Frontal cortex (tissue), 4 donors: ENCODE measurements at places on chromosomes 1 and 21.

DNA sequence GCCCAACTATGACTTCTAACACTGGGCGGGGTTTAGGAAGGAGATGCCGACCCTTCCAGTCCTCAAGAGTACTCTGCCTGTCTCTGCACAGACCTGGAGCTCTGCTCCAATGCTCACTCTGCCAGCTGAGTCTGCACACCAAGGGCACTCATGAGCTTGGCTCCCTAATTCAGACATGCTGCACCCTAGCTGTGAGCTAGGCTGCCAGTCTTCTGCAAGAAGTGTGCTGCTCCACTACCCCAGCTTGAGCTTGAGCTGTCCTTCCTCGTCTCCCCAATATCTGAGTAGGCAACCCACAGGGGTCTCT, 13.2 kb downstream of the TP53BP2 start:
- no peak for DNase-seq

DNA sequence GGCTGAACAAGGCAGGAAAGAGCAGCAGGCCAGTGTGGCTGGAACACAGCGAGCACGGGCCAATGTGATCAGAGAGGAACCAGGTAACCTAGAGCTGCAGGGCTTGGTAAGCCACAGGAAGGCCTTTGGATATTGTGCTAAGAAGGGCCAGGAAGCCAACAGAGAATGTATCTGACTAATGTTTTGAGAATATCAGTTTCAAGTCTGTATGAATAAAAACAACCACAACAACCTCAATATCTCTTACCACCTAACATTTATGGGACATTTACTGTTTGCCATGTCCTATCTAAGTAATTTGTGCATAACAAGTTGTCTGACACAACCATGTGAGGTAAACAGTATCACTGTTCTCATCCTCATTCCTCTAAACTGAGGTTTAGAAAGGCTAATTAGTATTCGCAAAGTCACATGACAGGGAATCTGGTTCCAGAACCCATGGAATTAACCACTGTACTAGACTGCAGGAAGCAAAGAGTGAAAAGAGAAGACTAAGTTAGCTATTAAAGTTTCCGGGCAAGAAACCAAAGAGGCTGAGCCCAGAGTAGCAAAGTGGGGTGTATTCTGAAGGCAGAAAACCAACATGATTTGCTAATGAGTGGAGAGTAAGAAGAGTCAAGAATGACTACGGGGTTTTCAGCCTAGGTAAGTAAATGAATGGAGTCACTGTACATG, 38.9 kb downstream of the SPRTN start:
- DNase-seq, result no peak

GRCh38 chr1:228920831-228921230, 185.6 kb downstream of the RHOU start:
- DNase-seq, result no peak

GRCh38 chr1:223403184-223403815, 10.1 kb downstream of the CCDC185 start:
- DNase-seq, result no peak

DNA sequence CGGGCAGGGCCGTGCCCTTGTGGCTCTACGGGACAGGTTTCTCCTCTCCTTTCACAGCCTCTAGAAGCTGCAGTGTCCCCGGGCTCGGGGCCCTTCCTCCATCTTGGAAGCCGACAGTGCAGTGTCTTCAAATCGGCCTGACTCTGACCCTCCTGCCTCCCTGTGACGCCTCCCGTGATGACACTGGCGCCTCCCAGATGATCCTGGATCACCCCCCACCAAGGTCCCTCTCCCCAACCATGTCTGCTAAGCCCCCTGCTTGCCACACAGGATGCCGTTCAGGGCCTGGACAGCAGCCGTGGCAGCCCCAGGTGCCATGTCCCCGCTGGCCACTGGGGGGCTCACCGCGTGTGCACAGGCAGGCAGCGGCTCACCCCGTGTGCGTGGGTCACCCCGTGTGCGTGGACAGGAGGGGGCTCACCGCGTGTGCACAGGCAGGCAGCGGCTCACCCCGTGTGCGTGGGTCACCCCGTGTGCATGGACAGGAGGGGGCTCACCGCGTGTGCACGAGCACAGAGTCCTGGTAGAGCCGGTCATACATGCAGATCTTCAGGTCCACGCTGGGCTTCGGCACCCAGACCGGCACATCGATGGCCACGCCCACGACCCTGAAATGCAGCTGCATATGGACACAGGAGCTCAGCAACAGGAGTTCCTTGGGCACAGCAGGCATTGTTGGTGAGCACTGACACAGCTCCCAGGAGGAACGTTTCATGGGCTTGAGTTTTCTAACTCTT, 24.9 kb upstream of the TMEM52 start:
- DNase-seq, result peak; percentile 63

GRCh38 chr1:225897595-225898514, 8.9 kb upstream of the LEFTY1 start:
- DNase-seq, result no peak

DNA sequence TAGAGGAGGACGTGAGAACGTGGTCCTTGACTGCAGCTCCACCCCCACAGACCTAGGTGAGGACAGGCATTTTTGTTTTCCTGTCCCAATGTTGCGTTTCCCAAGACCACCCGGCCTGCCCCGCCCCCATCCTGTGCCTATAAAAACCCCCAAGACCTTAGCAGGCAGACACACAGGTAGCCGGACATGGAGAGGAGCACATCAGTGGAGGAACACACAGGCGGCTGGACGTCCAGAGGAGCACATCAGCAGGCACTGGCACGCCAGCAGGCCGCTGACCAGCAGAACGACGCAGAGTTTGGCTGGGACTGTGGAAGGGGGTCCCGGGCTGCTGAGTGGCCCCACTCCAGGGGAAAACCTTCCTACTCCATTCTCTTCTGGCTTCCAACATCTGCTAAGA, 12.7 kb upstream of the HMGCL start:
- DNase-seq, result no peak

DNA sequence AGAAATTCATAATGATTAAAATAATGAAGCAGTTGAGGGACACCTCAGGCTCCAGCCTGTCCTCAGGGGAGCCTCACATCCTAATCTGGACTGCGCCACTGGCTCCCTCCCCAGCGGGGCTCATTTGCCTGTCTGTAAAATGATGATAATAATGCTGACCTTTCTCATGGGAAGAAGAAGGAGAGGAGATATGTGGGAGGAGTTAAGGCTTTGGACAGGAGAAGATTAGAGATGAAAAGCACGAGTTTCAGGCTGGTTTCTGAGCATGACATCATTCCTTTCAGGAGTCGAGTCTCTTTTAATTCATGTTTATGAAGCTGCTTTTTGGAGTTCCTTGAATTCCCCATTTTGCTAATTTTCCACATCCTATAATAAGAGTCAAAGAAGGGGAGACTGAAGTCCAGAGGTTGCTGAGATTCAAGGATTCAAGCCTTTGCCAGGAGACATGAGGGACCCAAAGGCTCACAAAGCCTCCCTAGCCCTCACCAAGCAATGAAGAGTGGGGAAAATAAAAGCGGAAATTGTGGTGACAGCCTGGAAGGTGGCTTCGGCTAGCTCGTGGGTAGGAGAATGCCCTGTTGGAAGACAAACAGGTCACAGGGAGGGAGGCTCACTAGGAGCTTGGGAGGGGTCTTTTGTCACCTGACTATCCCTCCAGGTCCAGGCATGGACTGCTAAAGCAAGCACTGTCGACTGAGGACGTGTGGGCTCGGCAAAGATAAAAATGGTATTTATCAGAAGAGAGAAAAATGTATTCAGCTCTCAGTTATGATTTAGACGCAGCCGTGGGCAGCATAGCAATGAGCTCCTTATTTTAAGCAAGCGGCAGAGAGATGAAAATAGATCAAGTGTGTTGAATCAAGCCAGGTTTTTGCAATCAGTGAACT, 27.5 kb upstream of the STMN1 start:
- no peak for DNase-seq

GRCh38 chr1:35763201-35763600, 6.6 kb downstream of the CLSPN start:
- DNase-seq, result no peak

- no peak for DNase-seq
These were observed 39.6 kb upstream of the LBR start for GRCh38 chr1:225467193-225468020.

- DNase-seq, result no peak
These were observed 880.2 kb upstream of the NEGR1 start for GRCh38 chr1:73162564-73162963.

- no peak for DNase-seq
These were observed 22.1 kb downstream of the ECHDC2 start for GRCh38 chr1:52899445-52899894.

- no peak for DNase-seq
These were observed 132.9 kb downstream of the PTPRU start for GRCh38 chr1:29368936-29369932.

DNA sequence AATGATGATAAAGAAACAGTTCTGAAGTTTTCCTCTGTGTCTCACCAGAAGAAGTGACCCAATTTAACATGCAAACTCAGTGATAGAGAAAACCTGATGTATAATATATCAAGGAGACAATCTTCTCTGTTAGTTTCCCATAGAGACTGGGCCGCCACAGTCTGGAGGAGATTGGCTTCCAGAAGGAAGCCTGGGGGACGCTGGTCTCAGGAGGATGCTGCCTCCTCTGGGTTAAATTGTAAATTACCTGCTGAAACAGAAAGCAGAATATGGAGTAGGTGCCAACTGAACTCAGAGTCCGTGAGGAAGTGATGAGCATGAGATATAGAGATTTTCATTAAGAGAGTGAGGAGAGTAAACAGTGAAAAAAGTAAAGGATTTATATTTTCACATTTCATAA, 15.8 kb downstream of the OR14I1 start:
- no peak for DNase-seq

DNA sequence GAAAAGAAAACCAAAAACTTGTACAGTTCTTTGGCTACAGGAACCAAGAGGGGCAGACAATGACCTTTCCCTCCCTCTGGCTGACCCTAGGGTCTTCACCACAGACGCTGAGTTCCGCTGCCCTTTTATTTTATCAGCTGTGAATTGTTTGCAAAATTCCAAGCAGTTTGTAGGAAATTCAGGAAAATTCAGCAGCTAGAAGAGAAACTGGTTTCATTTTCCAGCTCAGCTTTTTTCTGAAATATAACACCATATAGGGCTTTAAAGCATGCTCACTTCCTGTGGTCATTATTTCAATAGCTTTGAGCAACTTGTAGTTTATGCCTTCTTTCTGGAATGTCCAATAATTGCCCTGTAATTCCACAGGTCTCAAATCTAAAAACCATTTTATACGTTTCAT, 5.5 kb upstream of the PIK3R3 start:
- DNase-seq, result no peak

DNA sequence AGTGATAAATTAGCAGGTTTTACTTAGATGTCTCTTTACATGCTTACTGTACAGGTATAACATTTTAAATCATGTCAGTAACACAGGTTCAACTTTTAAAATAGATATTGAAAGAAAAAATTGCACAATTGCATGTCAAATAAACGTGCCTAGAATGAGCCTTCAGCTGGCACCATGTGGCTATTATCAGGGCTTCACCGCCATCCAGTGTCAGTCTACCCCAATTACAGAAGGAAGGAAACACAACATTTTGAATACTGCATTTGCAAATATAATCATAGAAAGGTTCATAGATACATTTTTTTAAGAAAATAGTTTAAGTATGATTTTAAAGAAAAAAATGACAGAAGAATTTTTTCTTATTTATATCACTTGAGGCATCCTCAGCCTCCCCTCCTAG, 47.5 kb upstream of the SERTAD4 start:
- DNase-seq, result no peak

DNA sequence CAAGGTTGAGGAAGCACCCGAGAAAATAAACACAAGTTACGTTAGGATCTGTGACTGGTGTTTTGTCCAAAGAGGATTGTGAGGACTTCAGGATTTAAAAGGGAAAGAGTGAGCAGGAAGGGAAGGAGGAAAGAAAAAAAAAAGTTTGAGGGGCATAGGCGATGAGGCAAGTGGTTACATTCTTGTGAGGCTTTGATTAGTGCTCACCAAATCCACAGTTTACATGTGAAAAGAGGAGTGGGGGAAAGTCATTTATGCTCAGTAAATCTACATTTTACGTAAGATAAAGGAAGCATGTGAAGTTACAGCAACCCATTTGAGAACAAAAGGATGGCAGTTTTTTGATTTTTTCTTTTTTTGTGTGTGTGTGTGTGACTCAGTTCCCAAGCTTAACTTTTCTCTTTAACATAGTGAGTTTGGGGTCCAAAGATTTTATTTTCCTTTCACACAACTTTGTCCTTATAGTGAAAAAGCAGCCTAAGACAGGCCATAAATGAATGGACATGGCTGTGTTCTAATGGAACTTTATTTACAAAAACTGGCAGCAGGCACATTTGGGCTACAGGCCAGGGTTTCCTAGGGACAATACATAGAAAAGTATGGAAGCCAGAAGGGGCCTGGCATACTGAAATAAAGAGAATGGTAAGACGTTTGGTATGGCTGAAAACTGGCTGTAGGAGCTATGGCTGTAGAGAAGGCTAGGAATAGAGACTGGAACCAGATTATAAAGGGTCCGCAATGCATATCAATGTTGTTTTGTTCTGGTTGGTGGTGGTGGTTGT, 121.7 kb downstream of the FGGY start:
- no peak for DNase-seq

- DNase-seq, result peak; percentile 43
These were observed 38.0 kb upstream of the COL18A1 start for GRCh38 chr21:45366931-45367401.

- no peak for DNase-seq
These were observed 30.8 kb downstream of the AK2 start for GRCh38 chr1:33005838-33006421.

DNA sequence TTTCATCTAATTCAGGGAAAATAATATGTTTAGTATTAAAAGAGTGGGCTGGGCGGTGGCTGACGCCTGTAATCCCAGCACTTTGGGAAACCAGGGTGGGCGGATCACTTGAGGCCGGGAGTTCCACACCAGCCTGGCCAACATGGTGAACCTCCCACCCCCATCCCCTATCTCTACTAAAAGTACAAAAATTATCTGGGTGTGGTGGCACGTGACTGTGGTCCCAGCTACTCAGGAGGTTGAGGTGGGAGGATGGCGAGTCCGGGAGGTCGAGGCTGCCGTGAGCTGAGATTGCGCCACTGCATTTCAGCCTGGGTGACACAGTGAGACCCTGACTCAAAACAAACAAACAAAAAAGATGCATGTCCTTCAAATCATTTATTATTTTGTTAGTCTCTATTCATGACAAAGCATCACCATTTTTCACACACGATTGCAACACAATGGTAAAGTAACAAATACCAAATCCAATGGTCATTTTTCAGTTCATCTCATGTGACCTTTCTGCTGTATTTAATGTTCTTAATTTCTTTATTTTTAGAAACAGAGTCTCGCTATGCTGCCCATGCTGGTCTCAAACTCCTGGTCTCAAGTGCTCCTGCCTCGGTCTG, 1.0 kb downstream of the MSH4 start:
- no peak for DNase-seq

GRCh38 chr1:184759112-184759511, 4.5 kb upstream of the EDEM3 start:
- DNase-seq, result no peak

DNA sequence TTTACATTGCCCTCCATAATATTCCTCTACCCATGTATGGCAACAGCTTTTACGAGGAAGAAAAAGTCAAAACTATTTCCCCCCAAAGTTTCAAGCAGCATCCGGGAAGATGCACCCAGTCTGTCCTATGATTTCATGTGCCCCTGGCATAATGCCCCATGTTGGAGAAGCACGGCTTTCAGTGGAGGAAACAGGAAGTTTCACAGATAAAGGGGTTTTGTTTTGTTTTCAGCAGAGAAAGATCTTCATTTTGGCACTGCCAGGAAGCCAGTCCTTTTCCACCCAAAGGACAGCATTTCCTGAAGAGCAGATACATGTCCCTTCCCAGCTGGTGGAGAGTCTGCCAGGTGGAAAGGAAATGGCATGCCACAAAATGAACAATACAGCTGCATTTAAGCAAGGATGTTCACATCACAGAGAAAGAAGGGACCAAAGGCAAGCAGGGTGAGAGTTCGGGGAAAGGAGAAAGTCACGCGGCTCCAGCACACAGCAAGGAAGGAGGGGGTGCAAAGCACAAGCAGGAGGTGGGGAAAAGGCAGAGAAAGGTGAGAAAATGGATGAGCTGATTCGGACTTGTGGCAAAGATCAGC, 95.3 kb upstream of the HIVEP3 start:
- DNase-seq, result no peak
